Activated naive CD4-positive, alpha-beta T cell treated with anti-CD3 and anti-CD28 coated beads for 36 hours (primary cell): ENCODE measurements at places on chromosomes 6 and 20. TPM values are rescaled to one million over a fixed set of nuclear protein-coding genes. Genes with fewer than 3 reads are reported as not detected.

- DNase-seq: no peak
Measured at GRCh38 chr20:42085366-42085765, 467.2 kb upstream of the CHD6 start.

- no peak for DNase-seq
Measured at GRCh38 chr20:48877304-48877703, 44.2 kb upstream of the ARFGEF2 start.

DNA sequence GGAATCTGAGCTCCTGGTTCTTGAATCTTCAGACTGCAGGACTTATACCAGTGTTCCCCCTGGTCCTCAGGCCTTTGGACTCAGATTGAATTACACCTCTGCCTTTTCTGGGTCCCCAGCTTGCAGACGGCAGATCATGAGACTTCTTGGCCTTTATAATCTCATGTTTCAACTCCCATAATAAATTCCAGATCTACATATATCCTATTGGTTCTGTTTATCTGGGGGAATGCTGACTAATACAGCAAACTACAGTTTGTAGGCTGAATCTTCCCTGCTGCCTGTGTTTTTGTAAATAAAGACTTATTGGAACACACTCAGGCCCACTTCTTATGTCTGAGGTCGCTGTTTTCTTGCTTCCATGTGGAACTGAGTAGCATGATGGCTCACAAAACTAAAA lies 184.7 kb downstream of the HDGFL1 start:
- DNase-seq: no peak

GRCh38 chr20:12044969-12045368 lies 127.3 kb downstream of the BTBD3 start:
- no peak for DNase-seq

- no peak for DNase-seq
Measured at GRCh38 chr20:37543828-37544227, 16.2 kb upstream of the BLCAP start.

- DNase-seq: no peak
Measured at GRCh38 chr6:84976526-84977362, 212.3 kb upstream of the TBX18 start.

DNA sequence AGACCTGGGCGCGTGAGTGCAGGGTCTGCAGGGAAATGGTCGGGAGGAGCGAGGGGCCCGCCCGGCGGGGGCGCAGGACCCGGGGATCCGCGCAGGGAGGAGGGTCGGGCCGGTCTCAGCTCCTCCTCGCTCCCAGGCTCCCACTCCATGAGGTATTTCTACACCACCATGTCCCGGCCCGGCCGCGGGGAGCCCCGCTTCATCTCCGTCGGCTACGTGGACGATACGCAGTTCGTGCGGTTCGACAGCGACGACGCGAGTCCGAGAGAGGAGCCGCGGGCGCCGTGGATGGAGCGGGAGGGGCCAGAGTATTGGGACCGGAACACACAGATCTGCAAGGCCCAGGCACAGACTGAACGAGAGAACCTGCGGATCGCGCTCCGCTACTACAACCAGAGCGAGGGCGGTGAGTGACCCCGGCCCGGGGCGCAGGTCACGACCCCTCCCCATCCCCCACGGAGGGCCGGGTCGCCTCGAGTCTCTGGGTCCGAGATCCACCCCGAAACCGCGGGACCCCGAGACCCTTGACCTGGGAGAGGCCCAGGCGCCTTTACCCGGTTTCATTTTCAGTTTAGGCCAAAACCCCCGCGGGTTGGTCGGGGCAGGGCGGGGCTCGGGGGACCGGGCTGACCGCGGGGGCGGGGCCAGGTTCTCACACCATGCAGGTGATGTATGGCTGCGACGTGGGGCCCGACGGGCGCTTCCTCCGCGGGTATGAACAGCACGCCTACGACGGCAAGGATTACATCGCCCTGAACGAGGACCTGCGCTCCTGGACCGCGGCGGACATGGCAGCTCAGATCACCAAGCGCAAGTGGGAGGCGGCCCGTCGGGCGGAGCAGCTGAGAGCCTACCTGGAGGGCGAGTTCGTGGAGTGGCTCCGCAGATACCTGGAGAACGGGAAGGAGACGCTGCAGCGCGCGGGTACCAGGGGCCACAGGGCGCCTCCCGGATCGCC lies 54.2 kb upstream of the HLA-A start:
- DNase-seq: peak; percentile 87

DNA sequence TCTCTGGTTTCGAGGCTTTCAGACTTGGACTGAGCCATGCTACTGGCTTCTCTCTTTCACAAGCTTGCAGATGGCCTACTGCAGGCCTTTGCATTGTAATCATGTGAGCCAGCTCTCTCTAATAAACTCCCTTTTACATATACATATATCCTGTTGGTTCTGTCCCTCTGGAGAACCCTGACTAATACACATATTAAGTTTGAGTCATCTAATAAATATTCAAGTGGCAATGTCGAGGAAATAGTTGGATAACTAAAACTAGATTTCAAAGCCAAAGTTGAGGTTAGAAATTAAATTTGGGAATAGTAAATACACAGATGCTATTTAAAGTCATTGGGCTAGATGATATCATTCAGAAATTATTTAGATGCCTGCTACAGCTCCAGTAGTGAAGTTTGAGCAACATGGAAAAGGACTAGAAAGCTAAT lies 1343.4 kb downstream of the GRIK2 start:
- DNase-seq: no peak

The PRKN gene
- total RNA-seq: 0.33 TPM

The ZSCAN16 gene
- 2.3 TPM for total RNA-seq

The PPP1R10 gene
- 47.1 TPM for total RNA-seq

The SLC22A7 gene
- total RNA-seq: not detected
